Fibroblast of lung (primary cell): ENCODE measurements at places on chromosomes 6 and 20. TPM values are rescaled to one million over a fixed set of nuclear protein-coding genes. Genes with fewer than 3 reads are reported as not detected.

Gene C6orf141
- 0.33 and 0.77 TPM in 2 replicates for total RNA-seq

Gene NKAIN2
- not detected in 2 replicates for total RNA-seq

Gene SLC17A3
- not detected in 2 replicates for total RNA-seq

Gene MICB
- total RNA-seq: 6.2 and 17.2 TPM in 2 replicates

Gene FHL5
- total RNA-seq: not detected in 2 replicates

Gene GNMT
- total RNA-seq: not detected in 2 replicates

Gene ATP6V1G2
- 4.1 and 11.2 TPM in 2 replicates for total RNA-seq

Gene PCNA
- total RNA-seq: 75.6 and 81.4 TPM in 2 replicates

Gene RGS17
- total RNA-seq: 5.9 and 10.2 TPM in 2 replicates

Gene BPIFA1
- not detected in 2 replicates for total RNA-seq

Gene SPATS1
- under 0.01 TPM in 1 of 2 replicates, not detected in the other for total RNA-seq

Gene PCK1
- total RNA-seq: under 0.01 TPM in 1 of 2 replicates, not detected in the other

Gene NPBWR2
- not detected in 2 replicates for total RNA-seq

Gene EFCAB8
- total RNA-seq: under 0.01 and 0.26 TPM in 2 replicates

Gene DZANK1
- total RNA-seq: 0.77 and 0.83 TPM in 2 replicates

Gene CALHM4
- total RNA-seq: not detected in 2 replicates
